ENCODE measurements at places on chromosomes 7 and 10.
A peak's percentile ranks its signal among the peaks of the same experiment; 100 is the strongest.

DNA sequence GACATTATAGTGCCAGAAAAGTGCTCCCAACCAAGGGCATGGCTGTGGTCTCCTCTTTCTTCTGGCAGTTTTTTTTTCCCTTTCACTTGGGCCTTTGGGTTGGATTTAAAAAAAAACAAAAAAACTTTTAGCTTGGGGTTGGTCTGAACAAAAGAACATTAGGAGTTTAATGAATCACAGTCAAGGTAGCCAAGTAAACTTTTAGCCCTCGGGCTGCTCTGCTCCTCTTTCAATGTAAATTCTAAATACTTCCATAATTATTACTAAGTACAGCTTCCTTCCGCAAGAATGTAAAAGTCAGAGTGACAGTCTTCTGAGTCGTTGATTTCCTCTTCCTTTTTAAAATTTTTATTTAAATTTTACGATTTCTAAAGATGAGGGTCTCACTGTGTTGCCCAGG is 79.2 kb downstream of the NRF1 start:
- no peak for DNase-seq

GRCh38 chr10:5252177-5253037 is 55.8 kb downstream of the AKR1C4 start:
- no peak for DNase-seq

DNA sequence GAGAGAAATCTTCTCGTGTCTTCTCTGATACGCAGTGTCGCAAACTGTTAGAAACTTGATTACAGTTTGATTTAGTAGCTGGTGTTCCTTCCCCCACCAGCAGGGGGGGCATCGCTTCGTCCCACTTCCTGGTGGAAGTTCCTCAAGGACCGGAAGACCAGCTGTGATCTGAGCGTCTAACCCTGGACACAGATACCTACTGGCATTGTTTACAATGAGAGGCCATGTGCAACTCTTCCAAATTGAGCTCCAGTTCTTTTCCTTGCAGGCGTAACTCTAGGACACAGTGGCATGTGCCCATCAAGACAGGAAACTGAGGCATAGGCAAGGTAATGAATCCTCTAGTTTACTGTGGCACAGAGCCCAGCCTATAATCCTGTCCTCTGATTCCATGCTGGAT is 219.0 kb downstream of the CCDC3 start:
- DNase-seq: peak; percentile 10

- no peak for DNase-seq
Measured at GRCh38 chr10:19499291-19499770, 316.9 kb upstream of the PLXDC2 start.

- DNase-seq: no peak
Measured at GRCh38 chr7:2460188-2460587, 16.0 kb downstream of the GRIFIN start.

- no peak for DNase-seq
Measured at GRCh38 chr10:38979535-38979934, 885.4 kb downstream of the ZNF37A start.

- no peak for DNase-seq
Measured at GRCh38 chr7:13727751-13728150, 261.7 kb downstream of the ETV1 start.

GRCh38 chr7:99406557-99406956 is 1.8 kb downstream of the PDAP1 start:
- DNase-seq: no peak

- DNase-seq: no peak
Measured at GRCh38 chr7:75640201-75640600, 98.5 kb downstream of the HIP1 start.

DNA sequence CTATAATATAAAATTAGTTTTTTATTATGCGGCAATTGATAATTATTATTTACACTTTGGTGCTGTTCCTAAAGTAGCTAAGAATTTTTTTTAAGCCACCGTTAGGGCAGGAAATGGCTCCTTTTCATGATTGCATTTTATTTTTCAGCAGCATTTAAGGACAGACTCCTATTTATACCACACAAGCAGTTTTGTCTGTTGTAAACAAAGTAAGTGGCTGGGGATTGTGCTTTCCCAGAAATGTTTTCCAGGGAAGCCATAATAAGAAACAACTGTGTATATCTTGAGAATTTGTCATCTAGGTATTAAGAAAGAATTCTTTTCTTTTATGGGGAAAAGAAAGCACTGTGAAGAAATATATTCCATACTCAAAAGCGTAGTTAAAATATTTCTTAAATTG is 232.0 kb downstream of the VTI1A start:
- DNase-seq: no peak

DNA sequence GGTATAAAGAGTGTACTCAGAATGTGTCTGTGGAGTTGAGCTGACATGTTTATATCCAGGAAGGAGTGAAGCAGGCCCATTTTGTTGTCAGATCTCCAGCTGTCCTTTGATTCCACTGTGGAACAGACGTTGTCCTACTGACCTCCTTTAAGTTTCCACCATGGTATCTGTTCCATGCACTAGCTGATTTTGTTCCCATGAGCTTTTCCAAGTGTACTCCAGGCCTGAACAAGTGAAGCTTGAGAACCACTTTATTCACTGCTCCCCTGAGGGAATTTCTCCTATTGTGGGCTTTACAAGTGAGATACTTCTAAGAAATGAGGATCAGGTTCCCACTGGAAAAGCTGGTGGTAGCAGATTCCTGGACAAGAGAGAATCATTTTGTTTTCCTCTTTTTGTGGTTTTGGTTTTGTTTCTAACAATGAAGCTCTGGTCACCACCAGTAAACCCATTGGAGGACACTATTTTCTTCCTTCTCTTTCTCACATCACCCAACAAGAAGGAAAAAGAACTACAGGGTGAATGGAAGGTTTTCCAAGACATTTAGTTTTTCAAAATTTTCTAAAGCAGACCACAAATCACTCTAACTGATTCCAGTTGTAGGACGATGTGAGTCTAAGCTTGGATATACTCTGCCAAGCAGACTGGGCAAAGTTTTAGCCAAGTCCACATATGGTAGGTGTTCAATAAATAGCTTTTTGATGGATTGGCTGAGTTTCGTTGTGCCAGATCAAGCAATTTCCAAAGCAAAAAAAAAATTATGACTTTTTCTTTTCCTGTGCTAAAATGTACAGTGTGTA is 144.2 kb downstream of the JCAD start:
- DNase-seq: no peak

DNA sequence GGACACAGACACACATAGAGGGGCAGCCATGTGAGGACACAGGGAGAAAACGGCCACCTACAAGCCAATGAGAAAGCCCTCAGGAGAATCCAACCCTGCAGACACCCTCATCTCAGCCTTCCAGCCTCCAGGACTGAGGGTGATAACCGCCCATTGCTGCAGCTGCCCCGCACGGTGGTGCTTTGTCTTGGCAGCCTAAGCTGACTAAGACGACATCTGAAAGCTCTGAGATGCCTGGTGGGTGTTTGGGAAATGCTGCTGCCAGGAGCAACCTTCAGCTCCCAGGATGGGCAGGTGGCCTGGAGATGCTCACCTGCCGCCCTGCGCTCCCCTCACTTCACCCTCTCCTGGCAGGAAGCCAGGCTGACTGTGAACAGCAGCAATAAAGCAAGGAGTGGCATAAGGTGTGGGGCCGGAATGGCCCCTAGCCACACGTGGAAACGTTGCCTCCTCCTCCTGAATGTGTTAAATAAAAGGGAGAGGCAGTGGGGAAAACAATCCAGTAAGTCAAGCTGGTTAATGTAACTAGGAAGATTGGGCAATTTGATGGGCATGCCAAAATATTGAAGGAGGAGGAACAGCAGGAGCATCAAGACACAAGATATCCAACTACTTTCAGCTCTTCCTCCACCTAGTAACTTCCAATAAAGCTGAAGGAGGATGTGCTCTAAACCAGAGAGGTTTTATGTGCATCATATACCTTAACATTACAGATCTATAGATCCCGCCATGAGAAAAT is 121.5 kb downstream of the TNS3 start:
- no peak for DNase-seq

DNA sequence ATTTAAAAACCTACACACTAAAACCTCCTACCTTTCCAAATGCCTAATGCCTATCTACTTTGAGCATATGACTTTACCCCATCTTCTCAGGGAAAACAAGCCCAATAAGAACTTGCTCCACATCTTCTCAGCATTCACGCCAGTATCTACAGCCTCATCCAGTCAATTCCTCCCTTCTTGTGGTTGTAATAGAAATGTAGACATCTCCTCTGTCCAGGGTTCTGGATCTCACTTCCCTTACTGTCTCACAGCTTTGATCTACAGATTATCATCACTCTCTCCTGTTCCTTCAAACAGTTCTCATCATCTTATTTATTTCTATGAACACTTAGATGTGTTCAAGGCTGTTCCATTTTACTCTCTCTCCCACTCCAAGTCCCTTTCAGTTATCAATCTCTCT is 70.4 kb upstream of the NOBOX start:
- no peak for DNase-seq
